ENCODE measurements at places on chromosomes 13 and 19.

DNA sequence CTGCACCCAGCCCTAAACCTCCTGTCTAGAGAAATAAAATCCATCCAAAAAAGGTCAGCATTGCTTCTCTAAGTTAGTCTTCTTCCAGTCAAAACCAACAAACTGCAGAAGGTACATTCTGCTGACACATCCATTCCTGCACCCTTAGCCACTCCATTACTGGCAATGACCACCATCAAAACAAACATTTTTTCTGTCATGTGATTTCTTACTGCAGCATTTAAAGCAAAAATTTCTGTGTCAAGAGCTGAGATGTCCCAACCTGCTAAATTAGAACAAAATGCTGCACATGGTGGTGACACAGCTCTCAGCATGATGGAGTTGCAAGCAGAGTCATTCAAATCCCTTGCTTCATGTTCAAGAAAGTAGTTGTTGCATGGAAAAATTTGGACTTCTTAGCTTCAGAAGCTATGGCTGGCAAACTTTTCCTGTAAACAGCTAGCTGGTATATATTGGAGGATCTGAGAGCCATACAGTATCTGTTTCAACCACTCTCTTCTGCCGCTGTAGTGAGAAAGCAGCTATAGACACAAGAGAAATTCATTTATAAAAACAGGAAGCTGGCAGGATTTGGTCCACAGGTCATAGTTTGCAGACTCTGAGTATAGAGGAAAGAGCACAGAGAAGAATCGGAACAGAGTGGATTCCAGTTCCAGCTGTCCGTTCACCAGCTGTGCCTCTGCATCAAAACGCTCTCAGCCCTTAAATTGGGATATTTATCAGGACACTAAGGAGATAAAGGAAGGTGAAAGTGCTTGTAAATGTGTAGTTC, 17.4 kb downstream of the RUBCNL start:
- no peak for DNase-seq

DNA sequence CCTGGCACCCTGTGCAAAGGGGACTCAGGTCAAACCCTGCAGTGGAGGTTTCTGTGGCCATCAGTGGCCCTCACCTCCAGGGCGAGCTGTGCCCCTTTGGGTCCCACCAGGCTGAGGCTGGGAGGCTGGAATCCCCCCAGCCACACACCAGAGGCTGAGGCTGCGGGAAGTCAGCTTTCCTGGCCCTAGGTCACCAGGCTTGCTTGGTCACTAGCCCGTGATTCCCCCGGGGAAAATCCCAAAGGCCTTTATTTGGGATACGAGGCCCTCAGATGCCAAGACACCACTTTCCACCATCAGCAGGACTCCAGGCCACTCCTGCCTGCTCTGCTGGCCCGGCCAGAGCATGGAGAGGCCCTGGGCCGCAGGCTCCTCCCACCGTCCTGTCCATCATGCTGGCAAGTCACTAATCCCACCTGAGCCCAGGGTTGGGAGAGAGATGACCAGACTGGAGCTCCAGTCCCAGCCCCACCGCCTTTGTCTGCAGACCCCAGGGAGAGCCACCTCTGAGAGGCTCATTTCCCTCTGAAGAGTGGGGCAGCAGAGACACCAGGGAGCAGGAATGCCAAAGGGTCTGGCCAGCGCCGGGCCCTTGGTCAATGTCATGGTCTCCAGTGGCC, 4.7 kb downstream of the NKPD1 start:
- no peak for DNase-seq

- no peak for DNase-seq
Observed at GRCh38 chr19:14683439-14683838, 6.4 kb upstream of the ZNF333 start.

GRCh38 chr19:8141726-8142512, 7.5 kb downstream of the FBN3 start:
- DNase-seq: no peak

DNA sequence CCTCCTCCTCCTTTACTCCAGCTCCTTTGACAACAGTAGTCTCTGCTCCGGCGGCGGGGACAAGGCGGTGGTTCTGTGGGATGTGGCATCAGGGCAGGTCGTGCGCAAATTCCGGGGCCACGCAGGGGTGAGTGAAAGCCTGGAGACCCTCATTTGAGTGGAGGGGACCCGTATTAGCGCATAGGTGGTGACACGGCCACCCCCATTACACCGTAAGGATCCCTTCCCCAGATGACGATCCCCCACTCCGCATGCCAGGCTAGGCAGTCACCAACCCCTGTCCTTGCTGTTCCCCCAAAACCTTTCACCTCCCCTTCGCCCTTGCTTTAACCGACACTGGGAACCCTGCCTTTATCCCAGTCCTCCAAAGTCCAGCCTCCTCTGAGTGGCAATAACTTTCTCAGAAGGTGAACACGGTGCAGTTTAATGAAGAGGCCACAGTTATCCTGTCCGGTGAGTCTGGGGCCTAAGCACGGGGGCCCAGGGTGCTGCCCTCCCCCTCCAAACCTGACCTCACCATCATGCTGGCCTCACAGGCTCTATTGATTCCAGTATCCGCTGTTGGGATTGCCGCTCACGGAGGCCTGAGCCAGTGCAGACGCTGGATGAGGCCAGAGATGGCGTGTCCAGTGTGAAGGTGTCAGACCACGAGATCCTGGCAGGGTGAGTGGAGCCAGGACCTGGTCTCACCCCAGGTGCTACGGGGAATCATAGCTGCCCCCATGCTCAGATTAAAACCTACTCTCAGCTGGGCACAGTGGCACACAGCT, 3.7 kb downstream of the WDR83 start:
- no peak for DNase-seq
